ENCODE measurements at places on chromosomes 4 and X. TPM values are rescaled to one million over a fixed set of nuclear protein-coding genes. Genes with fewer than 3 reads are reported as not detected.

- no peak for DNase-seq
Measured at GRCh38 chr4:6992728-6993677, 50.2 kb upstream of the TADA2B start.

GRCh38 chrX:21735038-21735767 is 22.7 kb downstream of the SMPX start:
- DNase-seq, result no peak

The NDNF gene
- polyA plus RNA-seq, result 2.8 TPM

The CTAG1B gene
- polyA plus RNA-seq, result not detected

DNA sequence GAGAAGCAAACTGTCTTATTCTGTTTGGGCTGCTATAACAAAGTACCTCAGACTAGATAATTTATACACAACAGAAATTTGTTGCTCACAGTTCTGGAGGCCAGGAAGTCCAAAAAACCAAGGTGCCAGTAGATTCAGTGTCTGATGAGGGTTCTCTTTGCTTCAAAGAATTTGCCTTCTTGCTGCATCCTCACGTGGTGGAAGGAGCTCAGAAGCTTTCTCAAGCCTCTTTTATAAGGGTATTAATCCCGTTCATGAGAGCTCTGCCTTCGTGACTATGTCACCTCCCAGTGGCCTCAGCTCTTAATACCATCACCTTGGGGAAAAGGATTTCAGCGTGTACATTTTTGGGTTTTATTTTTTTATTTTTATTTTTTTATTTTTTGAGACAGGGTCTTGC is 20.1 kb downstream of the CA5B start:
- DNase-seq, result no peak

The SPCS3 gene
- 43.6 TPM for polyA plus RNA-seq

DNA sequence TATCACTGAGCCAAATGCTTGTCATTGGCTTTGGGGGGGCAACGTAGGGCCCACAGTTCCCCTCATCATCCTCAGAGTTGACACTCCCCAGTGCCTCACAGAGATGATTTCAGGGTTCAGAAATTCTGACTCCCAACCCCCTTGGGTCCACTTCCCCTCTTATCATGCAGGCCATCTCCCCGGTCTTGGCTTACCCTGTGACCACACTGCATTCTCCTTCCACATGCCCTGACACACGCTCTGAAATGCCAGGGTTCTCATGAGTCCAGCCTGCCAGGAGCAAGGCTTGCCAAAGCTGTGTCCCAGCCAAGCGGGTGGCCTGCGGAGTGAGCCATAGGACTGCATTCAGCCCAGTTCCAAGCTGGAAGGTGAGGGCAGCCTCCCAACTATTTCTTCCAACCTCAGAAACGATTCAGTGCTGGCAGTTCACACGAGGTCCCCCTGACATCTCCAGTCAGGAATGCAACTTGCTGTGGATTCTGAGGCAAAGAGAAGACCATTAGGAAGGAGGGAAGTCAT is 101.2 kb downstream of the SMIM20 start:
- no peak for DNase-seq

The FAM184B gene
- polyA plus RNA-seq, result 0.09 TPM

DNA sequence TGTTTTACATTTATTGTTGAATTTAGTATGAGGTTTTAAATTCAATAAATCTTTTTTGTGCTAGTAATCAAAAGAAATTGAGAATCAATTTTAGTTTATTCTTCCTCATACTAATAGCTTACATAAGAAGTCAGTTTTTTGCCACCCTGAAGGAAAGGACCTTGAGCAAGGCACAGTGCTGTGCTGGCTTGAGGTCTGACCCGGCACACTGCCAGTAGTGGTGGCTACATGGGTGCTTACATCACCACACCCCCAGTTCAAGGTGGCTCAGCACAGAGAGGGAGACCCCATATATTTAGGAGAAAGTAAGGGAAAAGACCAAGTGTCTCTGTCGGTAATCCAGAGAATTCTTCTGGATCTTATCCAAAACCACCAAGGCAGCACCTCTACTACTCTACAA is 86.0 kb upstream of the LANCL3 start:
- no peak for DNase-seq

- no peak for DNase-seq
Measured at GRCh38 chr4:178090640-178091411, 648.6 kb upstream of the AGA start.

DNA sequence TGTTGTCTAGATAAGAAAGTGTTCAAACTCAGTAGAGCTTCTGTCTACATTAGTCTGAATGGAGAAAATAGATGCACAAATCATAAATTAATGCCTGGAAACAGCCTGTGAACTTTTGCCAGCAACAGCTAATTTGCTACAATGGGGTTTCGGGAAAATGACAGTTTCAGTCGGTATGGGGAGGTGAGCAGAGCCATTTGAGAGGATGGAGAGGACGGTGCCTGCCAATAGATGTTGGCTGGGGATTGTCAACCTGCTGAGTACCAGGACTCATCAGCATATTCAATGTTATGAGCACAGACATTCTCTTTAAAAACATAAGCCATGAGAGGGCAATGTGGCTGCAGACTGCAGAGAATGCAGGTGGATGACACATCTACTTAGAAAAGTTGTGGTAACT is 230.3 kb upstream of the PCDH18 start:
- no peak for DNase-seq
